Endodermal cell (in vitro differentiated cells): ENCODE measurements at places on chromosomes 6 and 20. TPM values are rescaled to one million over a fixed set of nuclear protein-coding genes. Genes with fewer than 3 reads are reported as not detected.

ERVFRD-1 gene
- total RNA-seq: not detected in 2 replicates

NCOA3 gene
- total RNA-seq: 32.0 and 38.6 TPM in 2 replicates

SEL1L2 gene
- not detected in 3 replicates for total RNA-seq

SLC17A1 gene
- total RNA-seq: not detected in 3 replicates

ZGPAT gene
- total RNA-seq: 16.5 to 28.8 TPM (median 27.7 TPM) in 3 replicates

FRK gene
- total RNA-seq: 0.73 to 2.9 TPM (median 2.8 TPM) in 3 replicates

- no peaks in the 10 kb centered on the region for H3K27me3 ChIP-seq
- peak; percentile 62 for DNase-seq
- H3K4me1 ChIP-seq: no peaks in the 10 kb centered on the region
- H3K4me3 ChIP-seq: no peak overlapping the region
Observed at GRCh38 chr6:52595000-52595795, 18.3 kb upstream of the TRAM2 start.

DNA sequence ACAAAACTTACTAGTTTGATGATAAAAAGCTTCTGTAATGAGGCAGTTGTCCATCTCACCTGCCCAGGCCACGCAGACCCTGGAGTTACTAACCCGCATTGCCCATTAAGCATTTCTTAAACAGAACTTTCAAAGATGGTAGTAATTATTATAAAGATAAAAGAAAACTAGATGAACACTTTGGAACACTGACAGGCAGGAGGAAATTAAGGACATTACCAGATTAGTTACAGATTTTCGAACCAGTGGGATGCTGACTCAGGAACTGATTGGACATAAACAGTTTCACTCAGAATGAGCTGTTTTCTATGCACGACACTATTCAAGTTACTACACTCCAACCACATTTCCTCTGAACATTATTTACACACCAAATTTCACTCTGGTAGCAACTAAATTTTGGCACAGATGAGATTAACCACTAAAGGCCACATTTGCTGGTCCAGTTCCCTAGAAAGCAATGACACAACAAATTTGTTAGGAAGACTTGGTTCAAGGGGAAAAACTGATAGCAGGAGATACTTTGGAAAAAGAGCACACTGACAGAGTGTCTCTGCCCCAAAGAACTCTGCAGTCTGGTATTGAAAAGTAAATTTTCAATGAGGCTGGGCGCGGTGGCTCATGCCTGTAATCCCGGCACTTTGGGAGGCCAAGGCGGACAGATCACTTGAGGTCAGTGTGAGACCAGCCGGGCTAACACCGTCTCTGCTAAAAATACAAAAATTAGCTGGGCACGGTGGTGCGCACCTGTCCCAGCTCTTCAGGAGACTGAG, 3.0 kb downstream of the ROMO1 start:
- no peak overlapping the region for H3K27ac ChIP-seq
- H3K27me3 ChIP-seq: no peaks in the 10 kb centered on the region
- peaks cover 61% of the 10 kb centered on the region for H3K36me3 ChIP-seq
- H3K4me3 ChIP-seq: no peak overlapping the region

DNA sequence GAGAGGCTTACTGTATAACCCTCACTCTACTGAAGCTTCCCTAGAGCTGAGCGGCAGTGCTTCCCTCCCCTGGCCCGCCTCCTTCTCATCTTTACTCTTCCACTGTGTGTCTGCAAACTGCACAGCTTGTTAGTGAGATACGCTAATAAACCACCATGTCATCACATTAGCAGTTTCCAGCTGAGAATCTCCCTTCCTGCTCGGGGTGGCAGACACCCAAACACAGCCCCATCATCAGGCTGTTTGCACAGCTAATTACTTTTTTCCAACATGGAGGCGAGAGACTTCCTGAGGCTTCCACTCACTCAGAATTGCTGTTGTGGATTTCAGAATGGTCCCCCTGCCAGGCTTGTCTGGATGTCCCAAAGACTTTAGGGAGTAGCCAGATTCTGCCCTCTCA, 444.9 kb upstream of the SULF2 start:
- no peaks in the 10 kb centered on the region for H3K27me3 ChIP-seq
- peak overlapping the region; percentile 21 for H3K4me3 ChIP-seq
- no peak overlapping the region for H3K27ac ChIP-seq
- DNase-seq: peak; percentile 77
- H3K36me3 ChIP-seq: no peaks in the 10 kb centered on the region

DNA sequence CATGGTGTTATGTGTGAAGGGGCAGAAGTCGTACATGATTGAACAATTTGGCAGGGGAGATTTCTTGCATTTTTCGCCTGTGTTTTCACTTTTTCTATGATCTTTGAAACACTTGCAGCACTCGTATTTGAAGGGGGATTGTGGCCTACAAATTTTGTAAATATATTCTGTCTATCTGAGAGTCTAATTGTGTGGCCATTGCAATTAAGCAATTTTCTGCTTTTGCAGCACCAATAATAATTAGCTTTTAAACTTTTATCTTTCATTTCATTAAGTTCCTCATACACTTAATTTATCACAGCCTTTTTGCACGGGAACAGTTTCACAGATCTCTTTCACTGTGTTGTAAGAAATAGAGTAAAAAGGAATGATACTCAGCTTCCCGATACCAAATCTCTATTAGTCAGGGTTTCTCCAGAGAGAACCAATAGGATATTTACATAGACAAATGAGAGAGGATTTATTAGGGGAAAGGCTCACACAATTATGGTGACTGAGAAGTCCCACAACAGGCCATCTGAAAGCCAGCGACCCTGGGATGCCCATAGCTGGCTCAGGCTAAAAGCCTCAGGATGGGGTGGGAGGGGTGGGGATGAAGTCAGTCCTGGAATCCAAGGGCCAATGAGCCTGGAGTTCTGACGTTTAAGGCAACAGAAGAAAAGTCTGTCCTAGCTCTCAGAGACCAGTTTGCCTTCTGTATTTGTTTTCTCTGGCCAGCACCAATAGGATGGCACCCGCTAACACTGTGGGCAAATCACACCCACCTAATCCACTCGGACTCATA, 58.3 kb downstream of the KIF6 start:
- no peak overlapping the region for H3K4me3 ChIP-seq
- no peaks in the 10 kb centered on the region for H3K4me1 ChIP-seq
- H3K36me3 ChIP-seq: no peaks in the 10 kb centered on the region
- no peaks in the 10 kb centered on the region for H3K27me3 ChIP-seq
- DNase-seq: peak; percentile 48

- H3K4me1 ChIP-seq: peaks cover 8% of the 10 kb centered on the region
- no peak overlapping the region for H3K27ac ChIP-seq
- no peak overlapping the region for H3K4me3 ChIP-seq
- no peak for DNase-seq
Observed at GRCh38 chr20:13037727-13038126, 29.0 kb downstream of the SPTLC3 start.

GRCh38 chr6:20647585-20647984, 113.3 kb downstream of the CDKAL1 start:
- H3K4me3 ChIP-seq: no peak overlapping the region
- H3K27me3 ChIP-seq: no peaks in the 10 kb centered on the region
- DNase-seq: no peak
- H3K27ac ChIP-seq: no peak overlapping the region
- no peaks in the 10 kb centered on the region for H3K4me1 ChIP-seq
- H3K36me3 ChIP-seq: no peaks in the 10 kb centered on the region

- no peak for DNase-seq
- H3K4me3 ChIP-seq: no peak overlapping the region
- no peak overlapping the region for H3K27ac ChIP-seq
- no peaks in the 10 kb centered on the region for H3K36me3 ChIP-seq
- no peaks in the 10 kb centered on the region for H3K27me3 ChIP-seq
Observed at GRCh38 chr6:72865467-72865866, 243.6 kb downstream of the KCNQ5 start.
